ENCODE measurements at places on chromosomes 13 and 19. TPM values are rescaled to one million over a fixed set of nuclear protein-coding genes. Genes with fewer than 3 reads are reported as not detected.

NCCRP1 gene
- total RNA-seq = not detected

DNA sequence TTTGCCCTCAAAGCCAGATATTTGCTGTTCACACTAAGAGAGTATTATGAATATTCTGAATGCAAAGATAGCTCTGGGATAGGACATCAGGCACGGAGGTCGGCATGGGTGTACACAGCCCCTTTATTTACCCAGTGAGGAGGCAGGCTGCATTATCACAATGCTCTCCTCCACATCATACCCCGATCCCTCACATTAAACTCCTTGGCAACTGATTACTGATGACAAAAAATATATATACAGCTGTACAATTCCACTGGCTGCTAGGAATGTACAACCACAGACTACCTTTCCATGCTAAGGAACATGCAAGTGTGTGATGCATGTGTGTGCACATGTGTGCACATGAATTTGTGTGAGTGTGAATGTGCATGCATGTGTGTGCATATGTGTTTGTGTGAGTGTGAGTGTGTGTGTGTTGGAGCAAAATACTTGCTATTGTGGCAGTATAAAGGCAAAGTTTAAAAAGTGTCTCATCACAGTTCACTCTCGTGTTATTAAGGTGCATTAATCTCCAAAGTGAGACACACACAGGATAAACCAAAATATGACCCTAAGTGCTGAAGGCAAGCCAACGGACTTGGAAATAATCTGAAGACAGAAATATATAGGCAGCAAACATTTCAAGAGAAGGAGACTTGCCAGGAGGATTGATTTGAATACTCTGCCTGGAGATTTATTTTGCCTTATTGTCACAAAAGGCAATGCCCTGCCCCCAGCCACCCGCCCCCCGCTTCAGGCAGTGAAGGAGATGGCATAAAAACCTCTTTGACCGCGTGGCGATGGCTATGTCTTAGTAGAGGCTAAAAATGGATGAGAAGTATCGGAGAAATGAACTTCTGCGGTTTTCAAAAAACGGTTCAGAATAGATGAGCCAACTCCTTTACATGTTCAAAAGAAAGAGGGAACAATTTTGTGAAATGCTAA is 274.8 kb downstream of the TSHZ3 start:
- no peak for DNase-seq

DNA sequence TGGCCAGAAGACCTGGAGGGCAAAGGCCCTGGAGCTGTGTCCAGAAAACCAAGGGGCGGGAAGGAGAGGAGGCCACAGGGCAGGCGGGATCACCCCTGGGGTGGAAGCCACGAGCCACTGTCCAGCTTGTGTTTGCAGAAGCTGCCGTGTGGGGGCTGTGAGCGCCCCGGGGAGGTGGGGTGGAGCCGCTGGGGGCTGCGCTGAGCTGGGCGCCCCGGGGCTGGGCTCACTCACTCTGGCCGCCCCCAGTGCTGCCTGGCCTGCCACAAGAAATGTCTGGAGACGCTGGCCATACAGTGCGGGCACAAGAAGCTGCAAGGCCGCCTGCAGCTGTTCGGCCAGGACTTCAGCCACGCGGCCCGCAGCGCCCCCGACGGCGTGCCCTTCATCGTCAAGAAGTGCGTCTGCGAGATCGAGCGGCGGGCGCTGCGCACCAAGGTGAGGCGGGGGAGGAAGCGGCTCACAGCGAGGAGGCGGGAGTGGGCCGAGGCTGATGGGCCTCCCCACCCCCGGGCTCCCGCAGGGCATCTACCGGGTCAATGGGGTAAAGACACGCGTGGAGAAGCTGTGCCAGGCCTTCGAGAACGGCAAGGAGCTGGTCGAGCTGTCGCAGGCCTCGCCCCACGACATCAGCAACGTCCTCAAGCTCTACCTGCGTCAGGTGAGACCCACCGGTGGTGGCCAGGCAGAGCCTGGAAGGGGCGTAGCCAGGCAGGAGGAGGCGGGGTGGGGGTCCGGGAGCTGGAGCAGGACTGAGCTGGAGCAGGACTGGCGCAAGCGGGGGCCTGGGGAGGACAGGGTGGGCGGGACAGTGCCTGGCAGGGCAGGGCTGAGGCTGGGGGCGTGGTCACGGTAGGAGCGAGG is 13.6 kb downstream of the POLR2E start:
- no peak for DNase-seq

- DNase-seq = no peak
These were observed 58.1 kb downstream of the MYH14 start for GRCh38 chr19:50261446-50261970.

- no peak for DNase-seq
These were observed 93.1 kb downstream of the WTIP start for GRCh38 chr19:34574704-34575103.

DNA sequence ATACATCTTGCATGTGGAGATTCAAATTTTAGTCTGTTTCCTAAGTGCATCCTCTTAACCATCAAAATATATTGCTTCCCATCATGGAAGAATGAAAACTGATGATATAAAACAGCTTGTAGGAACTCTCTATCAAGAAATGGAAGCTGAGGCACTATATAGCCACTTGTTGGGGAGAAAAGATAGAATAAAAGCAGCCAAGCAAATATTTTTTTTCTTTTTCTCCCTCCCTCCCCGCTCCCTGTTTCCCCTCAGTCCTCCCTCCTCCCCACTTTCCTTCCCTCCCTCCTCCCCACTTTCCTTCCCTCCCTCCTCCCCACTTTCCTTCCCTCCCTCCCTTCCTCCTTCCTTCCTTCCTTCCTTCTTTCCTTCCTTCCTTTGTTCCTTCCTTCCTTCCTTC is 413.8 kb downstream of the GPC6 start:
- DNase-seq = no peak

GRCh38 chr13:50998326-50998725 is 88.7 kb downstream of the RNASEH2B start:
- no peak for DNase-seq

GRCh38 chr13:80695841-80696240 is 354.9 kb upstream of the SPRY2 start:
- DNase-seq = no peak

DNA sequence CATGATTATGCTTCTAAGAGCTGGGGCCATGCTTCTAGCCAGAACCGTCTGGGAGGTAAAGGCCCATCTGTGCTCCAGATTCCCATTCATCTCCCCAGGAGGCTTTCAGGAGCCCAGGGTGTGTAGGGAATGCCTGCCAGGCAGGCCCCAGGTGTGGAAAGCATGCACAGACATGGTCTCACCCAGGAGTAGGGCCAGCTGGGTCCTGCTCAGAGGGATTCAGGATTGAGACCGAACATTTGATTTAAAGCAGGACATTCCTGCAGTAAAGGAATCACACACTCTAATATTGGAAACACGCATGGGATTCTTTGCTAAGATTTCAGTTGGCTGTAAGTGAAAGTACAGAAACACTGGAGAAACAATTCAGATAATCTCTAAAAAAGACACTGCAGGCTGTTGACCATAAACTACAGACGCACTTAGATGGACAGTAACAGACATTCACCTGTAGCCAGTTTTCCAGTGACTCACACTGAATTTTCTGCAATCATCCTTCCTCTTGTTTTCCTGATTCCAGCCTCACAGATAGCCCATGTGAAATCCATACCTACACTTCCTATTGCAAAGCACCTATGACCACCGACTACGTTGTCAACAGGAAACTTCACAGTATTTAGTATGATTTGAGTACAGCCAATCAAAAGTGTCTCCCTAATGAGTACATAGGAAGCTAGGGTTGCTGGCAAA is 257.8 kb downstream of the TBC1D4 start:
- DNase-seq = no peak

CEACAM19 gene
- 3.0 TPM for total RNA-seq

DNA sequence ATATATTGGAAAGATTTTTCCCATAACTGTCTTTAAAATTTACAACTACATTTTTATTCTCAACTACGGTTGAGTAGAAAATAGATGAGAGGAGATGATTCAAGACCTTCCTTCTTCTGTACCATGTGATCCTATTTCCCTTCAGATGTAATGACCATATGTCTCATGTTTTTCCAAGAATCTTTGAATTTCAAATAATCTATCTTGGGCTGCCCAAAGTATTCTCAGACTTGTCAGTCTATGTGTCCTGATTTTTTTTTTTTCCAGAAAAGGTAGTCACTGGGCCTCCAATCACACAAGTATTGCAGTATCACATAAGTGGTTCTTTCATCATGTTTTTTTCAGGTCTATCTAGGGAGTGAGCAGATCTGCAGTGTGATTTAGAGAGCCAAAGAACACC is 392.4 kb downstream of the RFC3 start:
- DNase-seq = no peak

ONECUT3 gene
- total RNA-seq = not detected

GRCh38 chr19:3807131-3807480 is 20.9 kb upstream of the MATK start:
- DNase-seq = no peak

DNA sequence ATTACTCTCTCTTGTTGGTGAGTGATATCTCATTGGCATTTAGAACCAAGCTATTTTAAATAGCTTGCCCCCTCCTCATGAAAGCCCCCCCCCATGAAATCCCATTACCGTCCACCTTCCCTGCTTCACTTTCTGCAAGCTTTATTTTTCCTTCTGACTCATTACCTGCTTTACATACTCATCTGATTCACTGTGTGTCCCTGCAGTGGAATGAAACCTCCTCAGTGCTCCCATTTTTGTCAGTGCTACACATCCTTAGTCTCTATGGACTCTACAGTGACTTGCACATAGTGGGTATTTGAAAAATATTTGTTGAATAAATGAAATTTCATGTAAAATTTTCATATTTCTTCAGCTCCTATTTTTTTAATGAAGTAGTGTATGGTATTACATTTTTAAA is 62.3 kb downstream of the DOCK9 start:
- no peak for DNase-seq

ZNF285 gene
- total RNA-seq = 2.2 TPM

KCTD15 gene
- 8.2 TPM for total RNA-seq
